ENCODE measurements at places on chromosomes 2 and 18.

DNA sequence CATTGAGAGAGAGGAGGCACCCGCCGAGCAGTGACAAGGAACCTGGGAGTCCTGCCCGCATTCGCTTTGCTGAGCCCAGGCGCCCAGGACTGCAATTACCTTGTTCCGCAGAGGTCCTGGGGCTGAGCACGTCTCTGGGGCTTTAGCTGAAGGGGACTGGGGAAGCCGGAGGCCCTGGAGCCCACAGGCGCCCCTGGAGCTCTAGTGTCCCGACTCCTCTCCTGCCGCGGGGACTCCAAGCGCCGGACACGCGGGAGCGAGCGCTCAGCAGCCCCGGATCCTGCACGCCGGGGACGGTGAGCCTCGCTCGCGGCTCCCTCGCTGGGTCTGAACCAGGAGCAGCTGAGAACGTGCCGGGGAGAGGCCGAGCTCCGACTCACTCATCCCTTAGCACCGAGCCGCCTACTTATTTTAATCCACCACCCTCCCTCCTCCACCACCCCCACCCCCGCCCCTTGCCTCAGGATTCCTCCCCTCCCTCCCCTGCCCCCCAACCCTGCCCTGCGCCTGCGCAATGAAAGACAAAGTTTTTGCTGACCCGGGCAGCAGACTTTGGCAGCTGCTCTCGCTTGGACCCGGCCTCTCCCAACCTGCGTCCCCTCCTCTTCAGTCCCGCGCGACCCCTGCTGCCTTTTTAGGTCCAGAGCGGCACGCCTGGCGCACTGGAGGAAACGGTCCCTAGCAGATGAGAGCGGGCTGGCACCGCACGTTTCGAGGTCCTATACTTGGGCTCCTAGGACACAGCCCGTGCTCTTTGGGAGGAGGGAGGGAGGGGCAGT, at the start of gene OSR1:
TSS of gene OSR1 (minus strand) at position 382 of the 779 bp plus-strand sequence. CDS start 4,818 bp downstream, outside the sequence.
- DNase-seq: no peak

- DNase-seq: no peak
These were observed 428.2 kb upstream of the KCNH7 start for GRCh38 chr2:163266772-163267171.

DNA sequence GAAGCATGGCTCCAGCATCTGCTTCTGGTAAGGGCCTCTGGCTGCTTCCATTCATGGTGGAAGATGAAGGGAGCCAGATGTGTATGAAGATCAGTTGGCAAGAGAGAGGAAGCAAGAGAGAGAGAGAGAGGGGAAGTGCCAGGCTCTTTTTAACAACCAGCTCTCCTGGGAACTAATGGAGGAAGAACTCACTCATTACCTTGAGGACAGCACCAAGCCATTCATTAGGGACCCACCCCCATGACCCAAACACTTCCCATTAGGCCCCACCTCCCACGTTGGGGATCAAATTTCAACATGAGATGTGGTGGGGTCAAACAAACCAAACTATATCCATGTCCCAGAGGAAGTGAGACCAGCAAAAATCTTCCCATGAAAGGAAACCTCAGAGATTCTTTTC, 124.8 kb upstream of the SIX2 start:
- DNase-seq: no peak

DNA sequence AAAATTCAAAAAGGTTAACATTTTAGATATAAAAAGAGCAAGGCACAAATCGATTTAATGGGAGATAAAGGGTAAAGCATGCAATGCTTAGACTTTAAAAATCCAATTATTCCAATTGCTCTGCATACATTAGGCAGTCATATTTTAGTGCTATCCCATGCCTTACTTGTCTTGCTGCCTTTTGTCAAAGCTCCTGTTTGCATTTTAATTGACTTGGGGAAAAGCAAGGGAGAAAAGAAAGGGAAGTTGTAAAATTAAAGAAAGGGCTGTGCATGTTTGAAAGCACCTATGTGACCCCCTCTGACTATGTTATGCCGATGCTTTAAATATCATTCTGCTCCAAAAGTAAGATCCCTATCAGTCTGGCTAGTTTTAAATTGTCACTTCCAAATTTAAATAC, 193.7 kb upstream of the VWC2L start:
- DNase-seq: no peak

DNA sequence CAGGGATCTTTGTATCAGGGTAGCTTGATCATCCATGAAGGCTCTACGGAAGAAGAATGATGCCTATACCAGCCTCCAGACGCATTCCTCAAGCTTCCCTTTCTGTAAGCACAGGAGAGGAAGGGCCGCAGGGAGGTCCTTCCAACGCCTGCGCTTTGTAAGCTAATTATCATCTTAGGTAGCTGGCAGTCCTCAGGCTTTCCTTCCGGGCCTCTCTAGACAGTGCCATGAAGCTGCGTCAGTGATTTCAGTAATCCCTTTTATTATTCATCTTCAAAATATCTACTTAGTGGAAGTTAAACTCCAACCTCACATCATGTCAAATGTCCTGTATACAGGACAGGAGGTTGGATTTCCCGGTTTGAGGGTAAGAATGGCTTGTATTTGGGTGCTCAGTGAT, 92.3 kb downstream of the ETAA1 start:
- DNase-seq: no peak

- no peak for DNase-seq
These were observed 268.8 kb upstream of the SKOR2 start for GRCh38 chr18:47520263-47520662.

DNA sequence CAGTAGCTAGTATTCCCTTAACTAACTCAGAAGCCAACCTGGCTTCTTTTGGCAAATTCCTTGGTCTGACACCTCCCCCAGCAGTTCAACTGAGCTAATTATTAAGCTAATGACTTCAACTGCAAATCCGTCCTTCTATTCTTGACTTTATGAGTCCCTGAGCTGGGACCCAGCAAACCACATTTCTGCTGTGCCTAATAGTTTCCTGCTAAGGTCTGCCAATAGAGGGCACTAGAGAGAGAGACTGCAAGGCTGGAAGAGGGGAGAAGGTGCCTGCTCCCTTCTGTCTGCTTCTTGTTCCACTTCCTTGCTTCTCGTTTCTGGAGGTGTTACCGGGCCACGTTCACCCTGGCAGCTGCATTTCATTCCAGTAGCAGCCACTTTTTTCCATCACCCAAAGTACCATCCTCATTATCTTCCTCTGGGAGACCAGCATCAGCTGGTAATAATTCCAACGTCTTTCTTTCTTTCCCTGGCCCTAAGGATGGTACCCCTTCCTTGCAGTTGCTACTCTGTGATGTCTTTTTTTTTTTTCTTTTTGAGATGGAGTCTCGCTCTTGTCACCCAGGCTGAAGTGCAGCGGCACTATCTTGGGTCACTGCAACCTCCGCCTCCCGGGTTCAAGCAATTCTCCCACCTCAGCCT, 352.0 kb downstream of the TNS1 start:
- DNase-seq: no peak

DNA sequence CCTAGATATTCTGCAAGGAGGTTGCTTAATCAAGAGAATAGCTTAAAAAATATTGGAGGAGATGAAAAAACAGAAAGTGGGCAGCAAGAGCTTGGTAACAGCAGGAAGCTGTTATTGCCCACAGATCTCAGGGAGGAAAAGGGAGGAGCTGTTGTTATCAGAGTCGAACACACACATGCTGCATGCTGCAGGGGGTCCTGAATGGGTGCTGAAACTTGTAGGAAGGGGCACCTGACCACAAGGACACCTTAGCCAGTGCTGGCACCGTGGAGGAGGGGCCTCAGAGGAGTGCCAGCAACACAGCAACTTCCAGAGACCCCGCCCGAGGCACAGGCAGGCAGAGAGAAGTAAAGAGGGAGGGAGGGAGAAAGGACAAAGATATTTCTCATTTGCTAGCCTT, 332.9 kb downstream of the SOCS6 start:
- DNase-seq: no peak

GRCh38 chr2:102585847-102586404, 33.4 kb upstream of the SLC9A2 start:
- no peak for DNase-seq

DNA sequence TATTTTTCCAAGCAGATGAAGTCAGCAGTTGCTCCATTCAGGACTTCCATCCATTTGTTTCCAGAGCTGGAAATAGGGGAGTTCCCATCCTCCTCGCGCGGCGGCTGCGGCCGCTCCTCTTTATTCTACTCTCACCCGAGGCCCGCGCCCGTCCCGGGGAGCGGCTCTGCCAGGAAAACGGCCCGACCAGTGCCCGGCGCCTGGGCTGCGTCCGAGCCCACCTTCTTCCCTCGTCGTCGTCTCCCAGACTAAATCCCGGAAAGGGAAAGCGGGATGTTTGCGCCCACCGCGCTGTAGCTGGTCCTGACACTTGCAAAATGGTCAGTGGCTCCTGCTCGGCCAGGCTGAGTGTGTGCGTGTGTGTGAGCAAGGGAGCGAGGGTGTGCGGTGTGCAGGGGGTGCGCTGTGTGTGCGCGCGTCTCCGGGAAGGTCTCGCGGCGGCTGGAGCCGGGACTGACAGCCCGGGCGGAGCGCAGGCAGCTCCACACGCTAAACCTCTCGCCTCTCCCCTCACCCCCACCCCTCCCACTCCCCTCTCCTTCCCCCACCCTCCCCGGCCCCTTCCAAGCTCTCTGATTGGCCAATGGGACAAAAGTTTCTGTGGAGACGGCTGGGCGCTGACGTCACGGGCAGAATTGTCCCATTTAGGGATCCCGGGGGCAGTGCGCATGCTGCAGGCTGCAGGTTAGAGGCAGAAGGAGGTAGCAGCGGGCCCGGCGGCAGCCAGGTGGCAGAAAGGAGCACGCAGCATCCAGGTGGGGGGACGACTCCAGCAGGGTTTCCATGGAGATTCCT, at the start of gene NOL4:
TSS of gene NOL4 (minus strand) at position 491 of the 795 bp plus-strand sequence. CDS start 1,660 bp downstream, outside the sequence.
- no peak for DNase-seq

GRCh38 chr2:22807872-22808271, 577.1 kb upstream of the KLHL29 start:
- no peak for DNase-seq

GRCh38 chr18:23752796-23753195, 63.5 kb downstream of the LAMA3 start:
- DNase-seq: no peak

GRCh38 chr2:75311521-75311920, 112.2 kb upstream of the TACR1 start:
- DNase-seq: no peak

Measured in stimulated activated naive CD4-positive, alpha-beta T cell treated with Interleukin-2 at 50 U/mL for 16 hours (primary cell).